GM12891 (cell line): ENCODE measurements at places on chromosomes 3 and 15.

DNA sequence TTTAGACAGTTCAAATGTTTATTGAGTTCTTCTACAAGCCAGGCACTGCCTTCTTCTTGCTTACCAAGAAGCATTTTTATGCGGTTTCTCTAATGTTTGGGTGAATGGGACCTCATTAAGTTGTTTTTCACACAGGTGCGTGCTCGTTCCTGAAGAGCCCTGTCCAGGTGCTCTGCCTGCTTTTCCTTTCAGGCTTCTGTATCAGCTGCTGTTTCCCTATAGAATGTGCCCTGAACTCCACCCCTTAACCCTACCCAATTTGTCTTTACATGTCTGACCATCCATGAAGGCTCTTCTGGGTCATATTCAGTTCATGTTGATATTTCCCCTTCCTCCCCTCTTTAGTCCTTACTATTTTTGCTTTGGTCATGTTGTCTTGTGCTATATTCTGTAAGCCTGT, 22.4 kb upstream of the GOLGA6L10 start:
- DNase-seq = no peak

- DNase-seq = no peak
Observed at GRCh38 chr3:131708241-131708640, 205.5 kb upstream of the MRPL3 start.

DNA sequence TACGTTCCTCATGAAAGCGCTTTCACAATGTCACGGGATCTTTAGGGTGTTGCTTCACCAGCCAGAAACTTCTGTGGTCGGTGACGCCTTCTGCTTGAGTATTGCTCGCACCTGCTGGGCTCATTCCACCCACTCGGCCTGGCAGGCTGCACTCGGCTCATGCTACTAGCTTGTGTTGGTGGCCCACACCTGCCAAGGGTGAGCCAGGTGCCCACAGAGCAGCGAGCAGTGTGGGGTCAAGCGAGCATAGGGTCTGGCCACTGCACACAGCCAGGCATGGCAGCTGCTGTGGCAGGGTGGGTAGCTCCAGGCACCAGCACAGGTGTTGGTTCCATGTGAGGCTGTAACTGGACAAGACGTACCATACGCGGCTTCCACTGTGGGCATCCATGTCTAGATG, 202.9 kb upstream of the CADM2 start:
- no peak for DNase-seq

GRCh38 chr3:191634902-191635301, 173.9 kb downstream of the PYDC2 start:
- no peak for DNase-seq

- no peak for DNase-seq
Observed at GRCh38 chr15:69860321-69860720, 237.4 kb downstream of the TLE3 start.

GRCh38 chr3:98556164-98557130, 24.7 kb downstream of the GPR15 start:
- DNase-seq = no peak

GRCh38 chr3:43248185-43248583, 38.2 kb upstream of the SNRK start:
- no peak for DNase-seq

- no peak for DNase-seq
Observed at GRCh38 chr3:36597422-36597821, 166.9 kb downstream of the DCLK3 start.

- no peak for DNase-seq
Observed at GRCh38 chr3:193872265-193872753, 263.6 kb upstream of the HES1 start.

DNA sequence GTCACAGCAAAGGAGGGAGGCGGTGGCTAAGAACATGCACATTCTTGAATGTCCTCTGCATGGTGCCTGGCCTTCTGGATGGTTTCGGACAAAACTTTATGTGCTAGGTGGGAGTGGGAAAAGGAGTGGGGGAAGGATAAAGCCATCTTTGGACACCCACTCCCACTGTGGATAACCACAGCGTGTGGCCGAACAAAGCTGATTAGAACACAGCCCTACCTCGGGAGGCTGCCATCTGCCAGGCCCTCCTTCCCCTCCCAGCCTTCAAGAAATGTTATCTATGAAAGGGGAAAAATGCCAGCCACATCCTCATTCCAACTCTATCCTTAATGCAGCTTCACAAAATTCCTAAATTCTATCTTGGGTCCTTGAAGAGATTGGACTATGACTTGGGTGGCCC, 18.8 kb downstream of the AMOTL2 start:
- DNase-seq = no peak

GRCh38 chr3:78322780-78323179, 1282.9 kb downstream of the ROBO2 start:
- DNase-seq = no peak
